ENCODE measurements at places on chromosomes 3 and 15.

GRCh38 chr15:100926258-100926657 lies 7.1 kb downstream of the LRRK1 start:
- peak; percentile 38 for DNase-seq

GRCh38 chr3:157083824-157084223 lies 76.1 kb downstream of the CCNL1 start:
- DNase-seq = no peak

DNA sequence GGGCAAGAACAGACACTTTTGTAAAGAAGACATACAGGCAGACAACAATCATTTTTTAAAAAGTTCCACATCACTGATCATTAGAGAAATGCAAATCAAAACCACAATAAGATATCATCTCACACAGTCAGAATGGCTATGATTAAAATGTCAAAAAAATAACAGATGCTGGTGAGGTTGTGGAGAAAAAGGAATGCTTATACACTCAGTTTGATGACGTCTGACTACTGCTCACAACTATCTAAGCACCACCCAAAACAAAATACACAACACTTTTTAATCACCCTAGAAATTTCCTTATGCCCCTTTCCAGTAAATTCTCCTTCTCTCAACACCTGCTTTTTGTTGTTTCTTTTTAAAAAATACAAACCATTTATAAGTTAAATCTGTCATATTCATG lies 228.8 kb downstream of the ISL2 start:
- DNase-seq = no peak

DNA sequence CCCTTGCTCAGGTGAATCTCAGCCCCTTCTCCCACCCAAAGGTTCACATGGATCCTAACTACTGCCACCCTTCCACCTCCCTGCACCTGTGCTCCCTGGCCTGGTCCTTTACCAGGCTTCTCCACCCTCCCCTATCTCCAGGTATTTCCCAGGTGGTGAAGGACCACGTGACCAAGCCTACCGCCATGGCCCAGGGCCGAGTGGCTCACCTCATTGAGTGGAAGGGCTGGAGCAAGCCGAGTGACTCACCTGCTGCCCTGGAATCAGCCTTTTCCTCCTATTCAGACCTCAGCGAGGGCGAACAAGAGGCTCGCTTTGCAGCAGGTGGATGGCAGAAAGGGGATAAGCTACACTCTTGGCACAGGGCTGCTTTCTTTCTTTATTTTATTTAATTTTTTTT lies 4.5 kb downstream of the FAM131A start:
- DNase-seq = no peak

DNA sequence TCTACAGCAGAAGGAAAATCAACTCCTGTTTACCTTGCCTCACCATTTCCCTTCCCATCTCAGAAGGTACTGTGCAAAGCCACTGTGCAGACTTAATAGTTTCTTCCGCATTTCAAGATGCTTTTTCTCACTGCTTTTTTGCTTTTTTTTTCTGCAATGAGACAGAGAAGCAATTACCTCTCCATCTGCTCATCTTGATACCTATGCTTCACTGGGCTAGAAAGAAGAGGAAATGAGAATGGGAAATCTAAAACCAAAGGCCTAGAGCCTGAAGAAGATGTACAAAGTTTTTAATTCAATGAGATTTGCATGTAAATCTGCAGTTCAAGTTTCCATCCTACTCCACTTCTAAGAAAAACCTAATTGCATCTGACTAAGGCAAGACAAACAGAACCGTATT lies 238.1 kb upstream of the SETMAR start:
- no peak for DNase-seq

GRCh38 chr15:41010345-41010744 lies 57.1 kb downstream of the CHAC1 start:
- no peak for DNase-seq

DNA sequence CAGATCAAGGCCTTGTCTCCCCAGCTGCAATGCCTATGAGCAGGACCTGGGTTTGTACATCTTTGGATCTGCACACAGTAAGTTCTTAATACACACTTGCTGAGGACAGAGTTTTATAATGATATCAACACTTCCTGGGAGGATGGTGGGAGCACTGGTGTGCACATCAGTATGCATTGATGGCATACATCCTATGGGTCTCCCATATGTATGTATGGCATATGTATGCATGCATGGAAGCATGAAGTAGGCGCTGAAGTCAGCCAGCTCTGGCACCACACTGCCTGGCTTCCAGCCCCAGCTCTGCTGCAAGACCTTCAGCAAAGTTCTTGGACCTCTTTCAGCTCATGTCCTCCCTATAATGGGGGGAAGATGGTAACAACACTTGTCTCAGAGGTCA lies 68.2 kb downstream of the MYLK start:
- DNase-seq = no peak

GRCh38 chr3:170159933-170160332 lies 21.6 kb downstream of the PHC3 start:
- no peak for DNase-seq

DNA sequence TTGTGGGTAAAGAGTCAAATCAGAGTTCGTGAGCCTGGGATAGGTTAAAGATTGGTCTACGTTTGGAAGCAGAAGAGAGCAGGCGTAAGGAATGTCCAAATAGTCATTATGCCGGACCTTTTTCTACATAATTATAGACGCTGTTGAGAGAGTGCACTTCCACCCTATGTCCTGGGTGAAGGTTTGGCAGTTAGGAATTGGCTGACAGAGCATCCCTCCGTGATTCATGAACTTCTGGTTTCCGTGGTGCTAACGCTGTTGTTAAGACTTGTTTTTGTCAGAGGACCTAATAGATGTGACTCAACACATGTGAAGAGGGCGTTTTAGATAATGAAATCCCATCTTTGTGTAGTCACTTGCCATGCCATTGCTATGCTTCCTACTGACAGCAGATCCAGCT lies 1.1 kb downstream of the EAF1 start:
- DNase-seq = no peak

GRCh38 chr3:136075218-136075808 lies 109.8 kb downstream of the PPP2R3A start:
- DNase-seq = peak; percentile 81

GRCh38 chr15:68843425-68844311 lies 23.0 kb upstream of the ANP32A start:
- peak; percentile 80 for DNase-seq

DNA sequence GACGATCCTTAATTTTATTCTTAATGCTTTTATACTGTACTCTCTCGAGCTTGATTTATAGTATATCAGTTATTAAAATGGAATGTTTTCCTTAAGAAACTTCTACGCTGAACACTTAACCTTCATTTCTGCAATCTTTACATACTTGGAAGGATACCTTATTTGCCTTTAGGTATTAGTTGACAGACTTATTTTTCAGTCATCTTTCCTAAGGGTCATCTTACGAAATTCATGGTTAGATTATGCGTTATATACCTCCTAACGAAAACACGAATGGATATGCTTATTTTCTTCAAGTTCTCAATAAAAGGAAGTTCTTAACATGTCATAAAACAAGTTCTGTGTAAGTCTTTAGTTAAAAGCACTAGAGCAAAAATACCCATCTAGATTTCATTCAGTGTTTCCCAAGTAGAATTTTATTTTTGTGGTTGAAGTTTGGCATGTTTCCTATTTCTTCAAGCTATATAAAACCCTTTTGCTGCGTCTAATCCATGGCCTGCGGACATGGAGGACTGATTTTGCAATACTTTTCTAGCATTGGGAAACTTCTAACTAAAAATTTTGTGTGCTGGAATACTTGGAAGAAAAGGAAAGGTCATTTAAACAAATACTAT lies 231.3 kb downstream of the TP63 start:
- DNase-seq = no peak

DNA sequence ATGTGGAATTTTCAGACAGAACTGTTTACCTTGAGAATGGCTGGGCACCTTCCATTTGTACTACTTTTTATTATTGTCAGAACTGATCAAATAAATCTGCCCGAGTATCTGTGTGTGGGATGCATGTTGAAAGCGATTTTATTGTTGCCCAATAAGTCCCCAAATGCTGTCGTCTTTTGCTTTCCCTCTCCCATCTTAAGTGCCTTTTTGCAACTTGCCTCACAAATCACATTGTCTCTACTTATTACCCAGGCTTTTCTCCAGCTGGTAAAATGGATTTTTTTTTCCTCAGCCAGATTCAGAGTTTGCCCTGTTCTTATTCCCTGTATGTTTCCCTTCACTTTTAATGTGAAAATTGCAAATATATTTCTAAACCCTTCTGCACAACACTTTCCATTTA lies 163.1 kb downstream of the CNTN4 start:
- no peak for DNase-seq

- DNase-seq = no peak
Measured at GRCh38 chr15:88108991-88109390, 147.5 kb downstream of the NTRK3 start.

- no peak for DNase-seq
Measured at GRCh38 chr15:53833134-53833624, 73.7 kb upstream of the WDR72 start.

- DNase-seq = no peak
Measured at GRCh38 chr3:39407773-39408492, 1.4 kb downstream of the RPSA start.

DNA sequence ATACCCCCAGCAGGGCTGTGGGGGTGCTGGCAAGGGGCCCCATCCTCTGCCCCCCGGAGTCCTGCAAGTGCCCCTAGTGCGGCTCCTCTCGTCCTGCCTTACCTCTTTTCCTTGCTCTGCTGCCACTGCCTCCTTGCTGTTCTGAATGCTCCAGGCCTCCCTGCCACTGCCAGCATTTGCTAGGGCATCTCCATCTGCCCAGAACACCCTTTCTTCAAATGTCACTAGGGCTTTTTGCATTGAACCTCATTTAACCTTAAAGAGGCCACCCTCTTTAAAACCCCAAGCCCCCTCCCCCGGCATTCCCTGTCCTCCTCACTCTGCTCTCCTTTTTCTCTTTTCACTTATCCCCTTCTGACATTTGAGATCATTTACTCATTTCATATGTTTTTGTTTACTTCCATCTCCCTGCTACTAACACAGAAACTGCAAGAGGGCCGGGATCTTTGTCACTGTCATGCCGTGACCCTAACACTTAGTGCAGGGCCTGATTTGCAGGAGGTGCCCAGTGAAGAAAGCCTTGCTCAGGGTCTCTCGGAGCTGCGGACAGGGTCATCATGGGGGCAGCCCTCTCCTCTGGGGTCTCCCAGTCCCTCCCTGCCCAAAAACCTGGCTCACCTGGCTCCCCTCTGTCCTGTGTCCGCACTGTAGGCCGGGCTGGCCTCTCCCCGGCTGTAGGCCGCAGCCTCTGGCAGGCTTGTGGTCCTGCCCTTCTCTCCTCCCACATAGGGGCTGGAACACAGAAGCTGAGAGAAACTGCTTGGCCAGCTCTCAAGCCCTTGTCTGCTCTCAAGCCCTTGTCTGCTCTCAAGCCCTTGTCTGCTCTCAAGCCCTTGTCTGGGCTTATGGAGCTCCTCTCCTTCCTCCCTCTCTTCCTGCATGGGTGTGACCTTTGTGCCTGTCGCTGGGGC lies at the start of gene ACOX2:
Gene ACOX2 (minus strand): TSS at position 690 of the 911 bp plus-strand sequence. CDS start 2,084 bp downstream, outside the sequence.
- no peak for DNase-seq

GRCh38 chr3:7371693-7372572 lies 511.0 kb downstream of the GRM7 start:
- DNase-seq = no peak

DNA sequence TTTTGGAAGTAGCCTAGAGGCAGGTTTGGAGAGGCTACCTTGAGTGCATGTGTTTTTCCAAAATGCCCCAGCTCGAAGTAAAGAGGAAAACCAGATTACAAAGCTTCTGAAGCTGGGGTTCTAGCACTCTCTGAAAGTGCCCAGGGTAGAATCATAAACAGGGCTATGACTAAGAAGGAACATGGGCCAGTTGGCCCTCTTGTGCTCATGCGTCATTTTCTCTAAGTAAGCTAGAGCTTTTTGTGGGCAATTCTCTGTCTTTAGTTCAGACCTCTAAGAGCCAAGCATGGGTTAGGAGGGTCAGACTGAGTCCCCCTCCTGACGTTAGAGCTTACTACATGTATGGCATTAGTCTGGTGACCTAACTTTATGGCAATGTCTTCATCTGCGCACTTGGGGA lies 129.5 kb upstream of the UMPS start:
- DNase-seq = no peak

- no peak for DNase-seq
Measured at GRCh38 chr15:80480909-80481308, 76.7 kb downstream of the ARNT2 start.

DNA sequence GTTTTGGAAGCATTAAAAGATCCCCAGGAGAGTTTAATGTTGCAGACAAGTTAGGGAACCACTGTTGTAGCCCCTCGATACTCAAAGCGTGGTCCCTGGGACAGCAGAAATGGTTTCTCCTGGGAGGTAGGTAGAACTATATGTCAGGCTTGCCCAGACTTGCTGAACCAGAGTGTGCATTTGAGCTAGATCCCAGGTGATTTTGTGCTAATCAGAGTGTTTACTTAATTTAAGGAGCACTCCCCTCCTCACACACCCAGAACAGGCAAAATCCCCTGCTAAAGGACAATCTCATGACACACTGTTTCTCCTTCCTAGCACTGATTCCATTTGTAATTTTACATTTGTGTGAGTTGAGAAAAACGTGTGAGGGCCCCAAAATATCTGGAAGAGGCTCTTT lies 24.3 kb downstream of the LMCD1 start:
- no peak for DNase-seq

DNA sequence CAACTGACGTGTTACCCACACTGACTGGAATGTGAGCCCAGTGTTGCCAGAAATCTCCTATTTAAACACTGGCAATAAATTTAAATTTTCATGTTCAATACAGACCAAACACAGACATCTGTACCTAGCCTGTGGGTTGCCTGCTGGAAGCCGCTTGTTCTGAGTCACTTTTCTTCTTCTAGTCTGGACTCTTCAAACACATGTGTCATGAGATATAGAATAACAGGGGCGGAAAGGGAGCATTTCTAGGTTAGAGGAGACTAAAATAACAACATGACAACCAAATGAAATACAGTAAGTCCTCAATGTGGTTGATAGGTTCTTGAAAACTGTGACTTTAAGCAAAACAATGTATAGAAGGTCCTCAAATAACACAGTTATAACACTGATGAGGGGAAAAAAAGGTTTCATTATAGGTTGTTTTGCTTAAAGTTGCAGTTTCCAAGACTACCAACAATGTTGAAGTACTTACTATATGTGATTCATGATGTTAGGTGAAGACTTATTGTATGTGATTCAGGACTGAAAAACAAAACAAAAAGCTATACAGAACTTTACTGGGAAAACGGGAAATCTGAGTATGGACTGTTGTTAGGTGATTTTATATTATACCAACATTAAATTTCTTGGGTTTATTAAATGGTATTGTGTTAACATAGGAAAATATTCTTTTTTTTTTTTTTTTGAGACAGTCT lies 63.1 kb downstream of the PRKAR2A start:
- no peak for DNase-seq

DNA sequence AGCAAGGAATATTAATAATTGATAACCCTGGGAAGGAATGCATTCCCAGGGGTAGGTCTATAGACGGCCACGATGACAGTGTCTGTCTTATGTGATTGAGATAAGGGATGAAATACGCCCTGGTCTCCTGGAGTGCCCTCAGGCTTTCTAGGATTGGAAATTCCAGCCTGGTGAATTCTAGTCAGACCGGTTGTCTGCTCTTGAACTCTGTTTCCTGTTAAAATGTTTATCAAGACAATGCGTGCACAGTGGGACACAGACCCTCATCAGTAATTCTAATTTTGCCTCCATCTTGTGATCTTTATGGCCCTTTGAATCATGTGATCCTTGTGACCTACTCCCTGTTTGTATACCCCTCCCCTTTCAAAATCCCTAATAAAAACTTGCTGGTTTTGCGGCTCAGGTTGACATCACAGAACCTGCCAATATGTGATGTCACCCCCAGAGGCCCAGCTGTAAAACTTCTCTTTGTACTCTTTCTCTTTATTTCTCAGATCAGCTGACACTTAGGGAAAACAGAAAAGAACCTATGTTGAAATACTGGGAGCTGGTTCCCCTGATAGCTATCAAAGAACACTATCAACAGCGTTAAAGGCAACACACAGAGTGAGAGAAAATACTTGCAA lies 183.3 kb downstream of the PDE8A start:
- no peak for DNase-seq

All from neural progenitor cell (in vitro differentiated cells).